ENCODE measurements at places on chromosomes 3 and 15.

GRCh38 chr3:150360966-150361365 is 47.1 kb upstream of the TSC22D2 start:
- DNase-seq: no peak

DNA sequence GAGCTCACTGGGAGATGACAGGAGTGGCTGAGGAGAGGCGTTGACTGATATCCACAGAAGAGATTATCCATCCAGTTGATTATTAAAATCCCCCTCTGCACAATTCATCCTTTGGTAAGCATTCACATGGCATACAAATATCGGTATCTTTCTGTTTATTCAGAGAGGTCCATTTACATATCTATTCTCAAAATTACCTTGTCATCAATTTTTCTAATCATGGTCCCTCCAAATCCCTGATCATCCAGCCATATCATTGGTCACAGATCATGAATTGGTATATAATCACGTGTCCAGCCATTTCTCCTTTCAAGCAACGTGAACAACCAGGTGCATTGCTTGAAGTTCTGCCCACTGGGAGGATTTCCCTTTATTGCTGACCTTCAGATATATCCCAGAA is 1321.0 kb downstream of the ROBO2 start:
- no peak for DNase-seq

- DNase-seq: no peak
Observed at GRCh38 chr3:124654470-124654845, 75.8 kb upstream of the UMPS start.

GRCh38 chr15:79644091-79644490 is 212.0 kb downstream of the MINAR1 start:
- no peak for DNase-seq

DNA sequence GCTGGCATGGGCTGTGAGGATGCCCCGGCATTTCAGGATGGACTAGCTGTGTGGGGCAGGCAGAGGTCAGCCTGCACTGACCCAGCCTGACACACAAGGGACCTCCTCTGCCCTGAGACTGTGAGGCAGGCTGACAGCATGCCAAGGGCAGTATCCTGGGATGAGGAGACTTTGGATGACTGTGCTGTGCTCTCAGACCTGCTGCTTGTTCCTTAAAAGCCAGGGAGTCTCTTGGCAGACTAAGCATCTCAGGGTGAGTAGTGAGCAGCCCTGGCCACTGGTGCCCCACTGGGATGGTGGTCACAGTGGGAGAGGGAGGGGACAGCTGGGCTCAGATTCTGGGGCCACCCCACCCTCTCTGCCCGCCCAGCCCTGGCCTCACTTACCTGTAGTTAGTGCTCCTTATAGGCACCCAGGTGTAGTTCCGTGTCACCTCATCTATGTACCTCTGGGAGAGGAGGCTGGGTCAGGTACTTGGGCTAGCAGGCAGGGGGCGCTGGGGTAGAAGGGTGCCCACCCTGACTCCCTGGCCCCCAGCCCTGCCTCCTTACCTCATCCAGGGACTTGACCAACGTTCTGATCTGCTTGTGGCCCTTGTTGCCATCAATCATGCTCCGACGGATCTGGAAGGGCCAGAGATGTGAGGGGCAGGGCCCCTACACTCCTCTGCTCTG is 16.1 kb upstream of the TMEM115 start:
- DNase-seq: no peak

- no peak for DNase-seq
Observed at GRCh38 chr3:150681057-150681456, 22.7 kb downstream of the ERICH6 start.

DNA sequence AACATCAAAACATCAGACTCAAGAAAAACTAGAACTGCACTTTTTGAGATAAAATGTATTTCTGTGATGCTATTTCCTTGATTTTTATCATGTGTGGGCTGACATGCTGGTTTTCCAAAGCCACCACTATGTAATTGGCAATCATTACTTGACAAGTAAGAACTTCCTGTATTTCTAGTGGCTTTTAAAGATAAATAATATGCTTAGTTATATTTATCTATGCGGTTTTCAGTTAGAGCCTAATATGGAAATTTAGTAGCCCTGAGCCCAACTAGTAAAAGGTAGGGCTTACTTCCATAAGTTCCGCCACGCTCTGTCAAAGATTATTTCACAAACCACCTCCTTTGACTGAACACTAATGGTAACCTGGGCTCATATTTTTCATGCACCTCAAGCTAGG is 91.6 kb downstream of the PPARG start:
- no peak for DNase-seq

GRCh38 chr3:100606894-100607512 is 2.4 kb upstream of the ADGRG7 start:
- DNase-seq: no peak

DNA sequence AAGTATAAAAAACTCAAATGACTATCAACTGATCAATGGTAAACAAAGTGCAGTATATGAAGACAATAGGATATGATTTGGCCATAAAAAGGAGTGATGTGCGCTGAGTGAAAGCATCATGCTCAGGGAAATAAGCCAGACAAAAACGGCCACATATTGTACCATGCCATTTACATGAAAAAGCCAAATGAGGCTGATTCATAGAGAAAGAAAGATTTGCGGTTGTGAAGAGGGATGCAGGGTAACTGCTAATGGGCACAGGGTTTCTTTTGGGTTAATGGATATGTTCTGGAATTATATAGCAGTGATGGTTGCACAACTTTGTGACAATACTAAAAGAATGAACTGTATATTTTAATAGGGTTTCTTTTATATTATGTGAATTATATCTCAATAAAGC is 877.2 kb upstream of the CFAP20DC start:
- no peak for DNase-seq

GRCh38 chr15:34837246-34838016 is 42.1 kb upstream of the ACTC1 start:
- DNase-seq: no peak

- DNase-seq: no peak
Observed at GRCh38 chr3:169813278-169813677, 574 bp upstream of the LRRC34 start.

- DNase-seq: no peak
Observed at GRCh38 chr3:16299746-16300145, 34.7 kb downstream of the OXNAD1 start.

DNA sequence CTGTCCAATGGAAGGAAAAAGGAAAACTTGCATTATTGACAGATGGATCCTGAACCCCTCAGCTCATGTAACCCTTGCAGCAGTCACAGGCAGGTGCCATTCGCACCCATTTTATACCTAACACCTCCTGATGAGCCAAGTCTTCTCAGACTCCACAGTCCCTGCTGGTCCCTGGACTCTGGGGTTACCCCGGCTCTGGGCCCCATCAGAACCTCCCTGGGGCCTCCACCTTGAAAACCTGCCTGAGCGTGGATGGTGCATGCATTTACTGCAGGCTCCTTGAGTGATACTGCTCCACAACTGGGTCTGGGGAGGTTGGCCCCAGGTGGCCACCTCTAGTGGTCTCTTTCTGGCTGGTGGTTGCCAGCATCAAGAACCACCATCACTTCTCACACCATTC is 15.9 kb upstream of the DOCK3 start:
- DNase-seq: no peak

GRCh38 chr3:150270883-150271590 is 137.1 kb upstream of the TSC22D2 start:
- no peak for DNase-seq

DNA sequence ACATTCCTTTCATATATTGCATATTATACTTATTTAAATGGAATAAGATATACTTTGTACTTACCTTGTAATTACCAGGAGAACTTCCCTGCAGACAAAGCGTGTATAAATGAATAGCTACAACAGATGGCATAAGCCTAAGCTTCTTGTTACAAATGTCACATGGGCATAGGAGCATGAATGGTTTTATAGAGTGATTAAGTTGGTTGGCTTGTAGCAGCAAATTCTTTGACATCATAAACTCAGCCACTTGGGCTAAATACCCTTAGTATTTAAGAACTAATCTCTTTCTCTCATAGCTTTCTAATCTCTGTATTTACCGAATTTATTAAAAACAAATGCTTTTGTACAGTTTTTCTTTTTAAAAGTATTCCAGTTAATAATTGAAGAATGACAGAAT is at the start of gene UBAP1L:
Gene UBAP1L, minus strand, starts transcription at position 115 of the 400 bp plus-strand sequence. CDS start 8,985 bp downstream, outside the sequence.
- DNase-seq: no peak

GRCh38 chr15:73872346-73872745 is 1.0 kb upstream of the TBC1D21 start:
- DNase-seq: no peak

GRCh38 chr3:154540950-154541604 is 111.1 kb upstream of the GPR149 start:
- DNase-seq: no peak

- no peak for DNase-seq
Observed at GRCh38 chr15:93298901-93299300, 209.9 kb upstream of the RGMA start.

- no peak for DNase-seq
Observed at GRCh38 chr15:80550219-80550907, 144.7 kb upstream of the ABHD17C start.

GRCh38 chr15:77568014-77568972 is 64.4 kb downstream of the LINGO1 start:
- DNase-seq: peak; percentile 30

GRCh38 chr15:88610701-88611231 is 10.4 kb upstream of the AEN start:
- DNase-seq: no peak

- no peak for DNase-seq
Observed at GRCh38 chr15:69957175-69957574, 140.5 kb downstream of the TLE3 start.

- DNase-seq: no peak
Observed at GRCh38 chr3:44974416-44974815, 1.6 kb downstream of the ZDHHC3 start.

DNA sequence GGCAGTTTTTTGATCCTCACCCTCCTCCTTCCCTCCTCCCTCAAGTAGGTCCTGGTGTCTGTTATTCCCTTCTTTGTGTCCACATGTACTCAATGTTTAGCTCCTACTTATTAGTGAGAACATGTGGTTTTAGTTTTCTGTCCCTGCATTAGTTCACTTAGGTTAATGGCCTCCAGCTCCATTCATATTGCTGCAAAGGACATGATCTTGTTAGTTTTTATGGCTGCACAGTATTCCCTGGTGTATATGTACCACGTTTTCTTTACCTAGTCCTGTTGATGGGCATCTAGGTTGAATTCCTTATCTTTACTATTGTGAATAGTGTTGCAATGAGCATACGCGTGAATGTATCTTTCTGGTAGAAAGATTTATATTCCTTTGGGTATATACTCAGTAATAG is 61.7 kb upstream of the FGF7 start:
- DNase-seq: no peak

DNA sequence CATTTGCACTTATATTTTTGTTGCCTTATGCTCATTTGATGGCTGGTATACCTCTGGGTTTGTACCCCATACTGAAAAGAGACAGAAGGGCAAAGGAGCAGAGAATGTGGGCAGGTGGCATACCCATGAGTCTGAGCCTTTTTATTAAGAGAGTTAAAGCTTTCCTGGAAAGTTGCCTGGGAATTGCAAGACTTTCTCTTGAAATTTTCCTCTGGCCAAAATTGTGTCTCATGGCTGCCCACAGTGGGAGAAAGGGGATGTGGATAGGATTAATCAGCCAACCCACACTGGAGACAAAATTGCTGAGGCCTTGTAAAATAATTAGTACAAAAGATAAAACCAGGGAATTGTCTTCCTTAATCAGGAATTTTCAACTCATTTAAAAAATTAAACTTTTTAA is 8.2 kb upstream of the NMD3 start:
- DNase-seq: no peak

DNA sequence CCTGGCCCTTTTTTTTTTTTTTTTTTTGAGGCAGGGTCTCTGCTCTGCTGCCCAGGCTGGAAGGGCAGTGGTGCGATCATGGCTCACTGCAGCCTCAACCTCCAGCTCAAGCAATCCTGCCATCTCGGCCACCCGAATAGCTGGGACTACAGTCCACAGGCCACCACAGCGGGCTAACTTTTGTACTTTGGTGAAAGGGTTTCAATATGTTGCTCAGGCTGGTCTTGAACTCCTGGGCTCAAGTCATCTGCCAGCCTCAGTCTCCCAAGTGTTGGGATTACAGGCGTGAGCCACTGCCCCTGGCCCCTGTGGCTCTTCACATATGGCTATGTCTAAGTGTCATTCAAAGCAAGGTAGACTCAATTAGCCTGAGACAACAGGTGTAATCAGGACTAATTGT is 8.8 kb upstream of the DPPA2 start:
- no peak for DNase-seq

GRCh38 chr15:70248116-70249025 is 150.7 kb upstream of the TLE3 start:
- no peak for DNase-seq

GRCh38 chr3:51099794-51100535 is 285.1 kb upstream of the MANF start:
- no peak for DNase-seq

DNA sequence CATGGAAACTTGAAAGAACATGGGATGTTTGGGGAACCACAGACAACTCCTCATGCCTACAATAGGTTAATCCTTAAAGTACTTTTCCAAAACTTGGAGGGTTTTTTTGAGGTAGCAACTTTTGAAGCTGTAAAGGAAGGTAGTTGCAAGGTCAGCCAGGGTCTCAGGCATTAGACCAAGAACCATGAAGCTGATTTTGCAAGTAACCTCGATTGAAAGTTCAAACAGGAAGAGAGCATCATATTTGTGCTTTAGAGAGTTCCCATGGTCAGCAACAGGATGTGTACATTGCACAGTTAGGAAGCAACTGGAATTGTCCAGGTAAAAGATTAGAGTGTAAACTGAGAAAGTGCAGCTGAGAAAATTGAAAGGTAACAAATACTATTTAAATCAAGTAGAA is 199.8 kb upstream of the NR2F2 start:
- no peak for DNase-seq

GRCh38 chr15:30985081-30985531 is 6.3 kb downstream of the MTMR10 start:
- no peak for DNase-seq

DNA sequence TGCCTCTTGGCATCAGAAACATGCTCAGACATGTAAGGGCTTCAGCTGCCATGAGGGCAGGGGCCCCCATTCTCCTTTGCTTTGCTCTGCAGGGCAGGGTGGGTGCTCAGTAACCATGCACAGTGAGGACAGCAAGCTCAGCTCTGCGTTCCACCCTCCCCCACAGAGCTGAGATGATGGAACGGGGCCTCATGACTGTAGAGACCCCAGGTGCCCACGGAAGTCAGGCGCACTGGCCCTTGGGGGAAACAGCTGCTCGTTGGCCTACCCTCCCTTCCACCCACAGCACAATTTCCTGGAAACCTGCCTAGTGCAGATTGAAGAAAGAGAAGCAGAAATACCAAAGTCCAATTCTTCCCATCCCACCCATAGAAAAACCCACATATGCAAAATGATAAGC is 10.5 kb downstream of the CTXND1 start:
- no peak for DNase-seq

DNA sequence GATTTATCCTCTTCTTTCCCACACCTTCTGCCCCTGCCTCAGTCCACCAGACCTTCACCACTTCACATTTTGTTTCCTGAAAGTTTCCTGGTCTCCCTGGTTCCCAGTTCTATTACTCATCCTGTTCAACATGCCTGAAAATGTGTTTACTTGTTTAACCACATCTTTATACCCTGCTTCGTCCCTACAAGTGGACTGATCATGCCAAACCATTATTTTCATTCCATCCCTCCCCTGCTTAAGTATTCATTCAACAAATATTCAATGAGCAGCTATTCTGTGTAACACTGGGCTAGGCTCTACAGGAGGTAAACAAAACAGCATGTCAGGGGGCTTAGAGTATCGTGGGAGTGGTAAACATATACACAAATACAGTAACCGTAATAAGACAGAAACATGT is 5.5 kb downstream of the MYO5A start:
- DNase-seq: no peak

Measured in C1 segment of cervical spinal cord (tissue), 14 donors.